ENCODE measurements at places on chromosomes 11 and 22. TPM values are rescaled to one million over a fixed set of nuclear protein-coding genes. Genes with fewer than 3 reads are reported as not detected.
A peak's percentile ranks its signal among the peaks of the same experiment; 100 is the strongest.

INPP5J gene
- total RNA-seq = 34.4 TPM

SLC5A4 gene
- not detected for total RNA-seq

PRPF19 gene
- 55.8 TPM for total RNA-seq

LMO2 gene
- 5.8 TPM for total RNA-seq

KRTAP5-7 gene
- total RNA-seq = 0.73 TPM

MB gene
- total RNA-seq = 12.8 TPM

PI4KA gene
- total RNA-seq = 82.4 TPM

GTF2H1 gene
- total RNA-seq = 30.0 TPM

RIMBP3C gene
- total RNA-seq = not detected

GRCh38 chr11:46711303-46711702 is 7.7 kb upstream of the F2 start:
- no peak for DNase-seq

GRCh38 chr11:20647976-20648565 is 21.3 kb upstream of the NELL1 start:
- DNase-seq = peak; percentile 21

- no peak for DNase-seq
Measured at GRCh38 chr11:130979386-130979972, 63.2 kb upstream of the SNX19 start.

GRCh38 chr11:3775736-3776406 is 21.5 kb downstream of the NUP98 start:
- no peak for DNase-seq

GRCh38 chr11:72216638-72217037 is at the start of gene FOLR2:
FOLR2 (plus strand) TSS chr11:72216794; CDS start chr11:72218585, 1,791 bp downstream.
- DNase-seq = no peak

- DNase-seq = no peak
Measured at GRCh38 chr11:15688351-15688792, 573.6 kb downstream of the INSC start.

DNA sequence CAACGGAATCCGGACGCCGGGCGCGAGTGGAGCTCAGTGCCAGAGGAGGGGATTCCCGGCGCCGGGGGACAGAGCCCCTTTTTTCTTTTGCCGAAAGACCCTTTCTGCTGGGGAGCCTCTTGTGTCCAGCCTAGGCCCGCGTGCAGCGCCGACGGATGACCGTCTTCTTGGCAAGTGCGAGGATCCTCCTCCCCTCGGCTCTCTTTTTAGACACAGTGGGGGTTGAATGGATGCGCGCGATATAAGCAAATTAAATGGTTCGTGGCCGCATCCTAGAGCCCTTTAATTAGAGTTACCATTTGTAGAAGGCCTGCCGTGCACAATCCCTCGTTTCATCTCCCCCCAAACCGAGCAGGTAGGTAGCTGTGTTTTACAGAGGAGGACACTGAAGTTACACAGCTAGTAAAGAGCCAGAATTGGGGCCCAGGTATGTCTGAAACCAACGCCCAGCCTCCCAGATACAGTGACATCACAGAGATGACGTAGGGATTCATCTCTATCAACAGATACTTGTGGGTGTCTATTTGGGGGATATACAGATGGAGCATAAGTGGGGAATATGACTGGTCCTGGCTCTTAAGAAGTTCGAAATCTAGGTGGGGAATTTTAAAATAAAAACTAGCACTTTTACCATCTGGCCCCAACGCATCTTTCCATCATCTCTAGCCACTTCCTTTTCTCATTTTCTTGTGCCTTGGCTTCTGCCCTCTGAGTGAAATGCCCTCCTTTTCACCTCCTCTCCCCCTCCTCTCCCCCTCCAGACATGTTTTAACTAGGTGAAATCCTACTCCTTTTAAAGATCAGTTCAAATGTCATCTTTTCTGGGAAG is 875 bp downstream of the TCP11L1 start:
- no peak for DNase-seq

DNA sequence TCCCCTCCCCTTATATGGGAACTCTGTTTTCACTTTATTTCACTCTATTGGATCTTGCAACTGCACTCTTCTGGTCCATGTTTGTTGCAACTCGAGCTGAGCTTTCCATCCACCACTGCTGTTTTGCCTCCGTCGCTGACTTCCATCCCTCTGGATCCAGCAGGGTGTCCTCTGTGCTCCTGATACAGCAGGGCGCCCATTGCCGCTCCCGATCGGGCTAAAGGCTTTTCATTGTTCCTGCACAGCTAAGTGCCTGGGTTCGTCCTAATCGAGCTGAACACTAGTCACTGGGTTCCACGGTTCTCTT is 11.1 kb upstream of the CCDC117 start:
- no peak for DNase-seq
